ACHN (cell line): ENCODE measurements at places on chromosomes 3 and 15.

DNA sequence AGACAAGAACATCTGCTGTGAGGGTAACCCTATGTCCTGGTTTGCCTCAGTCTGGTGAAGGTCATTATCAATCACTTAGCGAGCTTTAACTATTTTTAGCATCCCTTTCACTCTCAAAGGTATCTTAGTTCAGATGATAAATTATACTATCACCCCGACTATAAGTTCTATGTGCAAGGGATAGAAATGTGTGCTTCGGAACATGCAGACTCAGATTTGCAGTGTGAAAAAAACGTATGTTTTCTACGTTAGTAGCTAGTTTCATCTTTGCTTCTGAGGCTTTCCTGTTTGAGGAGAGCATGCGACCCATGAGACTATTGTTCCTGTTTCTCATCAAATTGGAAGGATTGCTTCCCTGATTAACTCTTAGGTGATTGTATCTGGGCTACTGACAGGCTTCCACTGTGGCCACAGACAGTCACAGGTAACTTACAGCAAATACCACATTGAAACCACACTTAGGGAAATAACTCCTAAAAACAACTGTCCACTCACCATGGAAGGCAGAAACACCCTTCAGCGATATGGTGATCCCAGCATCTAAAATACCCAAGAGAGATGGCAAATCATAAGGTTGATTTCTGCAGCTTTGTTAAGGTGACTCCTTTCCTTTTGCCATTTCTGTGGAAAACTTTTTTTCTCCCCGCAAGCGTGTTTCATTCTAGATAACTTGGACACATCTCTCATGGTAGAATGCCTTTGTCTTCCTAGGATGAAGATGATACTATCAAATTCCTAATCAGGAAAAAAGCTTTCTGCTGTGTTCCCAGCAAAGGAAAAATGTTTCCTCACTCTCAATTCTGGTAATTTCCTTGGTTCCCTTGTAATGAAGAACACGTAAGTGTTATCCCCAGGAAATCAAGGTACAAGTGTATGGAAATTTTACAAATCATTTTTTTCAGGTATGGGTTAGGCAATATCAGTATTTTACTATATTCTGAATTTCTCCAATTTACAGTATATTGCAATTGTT is 5.2 kb downstream of the GCSAM start:
- no peak for DNase-seq

DNA sequence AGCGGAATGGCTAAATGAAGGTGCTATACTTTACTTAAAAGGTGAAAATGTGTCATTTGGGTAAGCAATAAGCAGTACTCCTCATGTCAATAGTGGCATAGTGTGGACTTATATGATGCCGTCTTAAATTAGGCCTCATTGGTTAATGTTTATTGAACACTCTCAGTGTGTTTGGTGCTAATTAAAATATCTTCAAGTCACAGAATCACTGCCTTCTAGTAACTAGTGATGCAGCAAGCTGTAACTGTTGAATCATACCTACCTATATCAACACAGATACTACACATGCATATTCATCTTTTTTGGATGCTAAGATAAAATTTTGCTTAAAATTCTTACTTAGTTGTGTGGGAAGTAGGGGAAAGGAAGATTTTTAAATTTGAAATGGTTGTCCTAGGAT is 30.7 kb downstream of the ARHGAP31 start:
- DNase-seq, result no peak

GRCh38 chr3:124053871-124054270 is 61.9 kb upstream of the ROPN1 start:
- DNase-seq, result no peak

GRCh38 chr3:94372026-94372425 is 309.2 kb downstream of the NSUN3 start:
- no peak for DNase-seq

DNA sequence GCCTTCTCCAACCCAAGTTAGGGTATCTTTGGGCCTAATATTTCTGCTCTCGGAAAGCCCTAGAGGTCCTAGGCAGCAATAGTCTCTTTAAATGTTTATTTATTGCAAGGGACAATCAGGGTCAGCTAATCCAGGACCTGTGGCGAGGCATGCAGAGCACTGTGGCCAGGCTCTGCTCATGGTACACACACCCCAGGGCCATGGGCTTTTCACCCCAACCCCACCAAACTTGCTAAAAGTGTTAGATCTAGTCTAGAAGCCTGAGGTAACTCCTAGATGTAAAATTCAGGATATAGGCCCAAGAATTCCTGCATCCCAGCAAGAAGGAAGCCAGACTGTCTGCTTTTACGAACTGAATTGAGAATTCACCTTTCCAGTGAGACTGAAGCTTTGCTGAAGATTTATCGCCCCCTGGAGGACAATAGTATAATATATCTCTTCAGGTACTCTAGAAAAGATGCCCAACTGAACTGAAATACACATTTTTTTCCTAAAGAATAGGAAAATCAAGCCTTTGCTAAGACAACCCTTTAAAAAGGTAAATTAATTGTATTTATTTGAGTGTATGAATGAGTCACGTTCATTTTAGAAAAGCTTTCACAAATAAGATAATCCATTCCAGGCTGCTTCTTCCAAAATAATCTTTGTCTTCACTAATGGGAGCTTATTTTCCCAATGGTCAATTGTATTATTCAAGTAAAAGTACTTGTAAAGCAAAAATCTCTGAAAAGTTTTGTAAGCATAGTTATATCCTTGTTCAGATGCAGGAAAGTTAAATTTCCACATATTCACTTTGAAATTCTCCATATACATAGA is 89.8 kb downstream of the LRRC3B start:
- DNase-seq, result peak; percentile 51

GRCh38 chr15:66741646-66742045 is 39.6 kb downstream of the SMAD6 start:
- no peak for DNase-seq

DNA sequence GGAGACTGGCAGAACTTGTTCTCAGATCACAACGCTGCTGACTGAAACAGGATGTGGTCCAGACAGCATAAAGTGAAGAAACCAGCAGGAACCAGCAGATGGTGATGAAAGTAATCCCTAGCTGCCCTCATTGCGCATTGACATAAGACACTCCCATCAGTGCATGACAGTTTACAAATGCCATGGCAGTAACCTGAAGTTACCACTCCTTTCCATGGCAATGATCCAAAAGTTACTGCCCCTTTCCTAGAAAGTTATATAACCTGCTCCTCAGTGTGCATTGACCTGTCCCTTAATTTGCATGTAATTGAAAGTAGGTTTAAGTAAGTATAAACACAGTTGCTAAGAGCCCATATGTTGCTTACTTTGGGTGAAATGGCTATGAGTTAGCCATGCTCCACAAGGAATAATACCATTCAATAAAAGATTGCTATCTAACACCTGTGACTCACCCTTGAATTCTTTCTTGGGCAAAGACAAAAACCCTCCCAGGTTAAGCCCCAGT is 149.1 kb upstream of the CD96 start:
- DNase-seq, result no peak

DNA sequence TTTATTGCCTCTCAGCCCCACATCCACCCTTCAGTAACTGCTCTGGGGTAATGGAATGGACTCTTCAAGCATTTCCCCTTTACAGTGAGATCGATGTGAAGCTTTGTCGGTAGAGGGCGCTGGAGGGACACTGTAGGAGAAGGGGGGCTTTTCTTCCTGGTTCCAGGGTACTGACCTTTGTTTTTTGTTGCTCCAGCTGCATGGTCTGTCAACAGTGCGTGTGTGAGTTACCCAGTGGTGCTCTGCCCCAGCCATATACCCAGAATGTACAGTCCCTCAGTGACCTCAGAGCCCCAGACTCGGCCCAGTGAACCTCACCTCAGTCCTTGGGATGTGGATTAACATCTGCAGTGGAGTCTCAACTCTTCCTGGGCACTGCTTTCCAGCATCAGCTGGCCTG is 180.3 kb upstream of the TSC22D2 start:
- peak; percentile 68 for DNase-seq

DNA sequence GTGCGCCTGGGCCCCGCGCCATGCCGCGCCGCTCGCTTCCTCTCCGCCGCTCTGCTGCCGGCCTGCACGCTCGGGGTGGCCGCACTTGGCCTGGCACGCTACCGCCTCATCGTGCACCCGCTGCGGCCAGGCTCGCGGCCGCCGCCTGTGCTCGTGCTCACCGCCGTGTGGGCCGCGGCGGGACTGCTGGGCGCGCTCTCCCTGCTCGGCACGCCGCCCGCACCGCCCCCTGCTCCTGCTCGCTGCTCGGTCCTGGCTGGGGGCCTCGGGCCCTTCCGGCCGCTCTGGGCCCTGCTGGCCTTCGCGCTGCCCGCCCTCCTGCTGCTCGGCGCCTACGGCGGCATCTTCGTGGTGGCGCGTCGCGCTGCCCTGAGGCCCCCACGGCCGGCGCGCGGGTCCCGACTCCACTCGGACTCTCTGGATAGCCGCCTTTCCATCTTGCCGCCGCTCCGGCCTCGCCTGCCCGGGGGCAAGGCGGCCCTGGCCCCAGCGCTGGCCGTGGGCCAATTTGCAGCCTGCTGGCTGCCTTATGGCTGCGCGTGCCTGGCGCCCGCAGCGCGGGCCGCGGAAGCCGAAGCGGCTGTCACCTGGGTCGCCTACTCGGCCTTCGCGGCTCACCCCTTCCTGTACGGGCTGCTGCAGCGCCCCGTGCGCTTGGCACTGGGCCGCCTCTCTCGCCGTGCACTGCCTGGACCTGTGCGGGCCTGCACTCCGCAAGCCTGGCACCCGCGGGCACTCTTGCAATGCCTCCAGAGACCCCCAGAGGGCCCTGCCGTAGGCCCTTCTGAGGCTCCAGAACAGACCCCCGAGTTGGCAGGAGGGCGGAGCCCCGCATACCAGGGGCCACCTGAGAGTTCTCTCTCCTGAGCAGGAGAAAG is 951 bp downstream of the GPR62 start:
- no peak for DNase-seq

DNA sequence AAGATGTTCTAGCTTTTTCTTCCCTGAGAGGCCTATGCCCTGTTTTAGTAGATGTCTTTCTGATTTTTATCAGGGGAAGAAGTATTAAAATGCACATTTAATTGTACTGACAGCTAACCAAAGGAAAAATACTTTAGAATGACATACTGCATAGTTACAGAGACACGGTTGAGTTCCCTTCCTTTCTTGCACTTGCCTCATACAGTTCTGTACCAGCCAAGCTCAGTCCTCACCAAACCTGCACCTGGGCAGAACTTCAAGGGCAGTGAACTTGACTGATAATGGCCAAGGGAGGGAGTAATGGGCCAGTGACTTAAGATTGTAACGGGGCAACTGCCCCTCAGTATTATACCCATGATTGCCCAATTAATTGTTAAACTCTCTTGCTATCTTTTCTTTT is 34.1 kb upstream of the RASGRP1 start:
- no peak for DNase-seq

- no peak for DNase-seq
Measured at GRCh38 chr15:65058394-65059368, 9.1 kb downstream of the RASL12 start.

- DNase-seq, result peak; percentile 87
Measured at GRCh38 chr3:129211772-129212171, 28.1 kb upstream of the CNBP start.

DNA sequence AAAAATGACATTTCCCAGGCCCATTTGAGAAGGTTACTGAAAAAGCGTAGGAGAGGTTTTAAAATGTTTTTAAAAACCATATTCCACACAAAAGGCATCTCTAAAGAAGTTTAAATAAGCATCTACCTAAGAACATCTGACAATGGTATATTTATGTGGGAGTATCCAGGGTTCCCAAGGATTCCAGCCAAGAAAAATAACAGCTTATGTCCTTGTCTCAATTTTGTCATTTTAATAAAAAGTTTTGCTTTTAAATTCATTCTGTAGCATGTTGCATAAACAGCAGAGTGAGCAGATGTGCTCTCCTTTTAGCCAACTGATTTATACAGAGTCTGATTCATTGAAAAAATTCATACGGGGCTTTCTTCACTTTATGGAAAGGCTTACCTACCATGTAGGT is 129.9 kb downstream of the LRRC3B start:
- no peak for DNase-seq

- no peak for DNase-seq
Measured at GRCh38 chr3:55899887-55900286, 412.8 kb upstream of the WNT5A start.

DNA sequence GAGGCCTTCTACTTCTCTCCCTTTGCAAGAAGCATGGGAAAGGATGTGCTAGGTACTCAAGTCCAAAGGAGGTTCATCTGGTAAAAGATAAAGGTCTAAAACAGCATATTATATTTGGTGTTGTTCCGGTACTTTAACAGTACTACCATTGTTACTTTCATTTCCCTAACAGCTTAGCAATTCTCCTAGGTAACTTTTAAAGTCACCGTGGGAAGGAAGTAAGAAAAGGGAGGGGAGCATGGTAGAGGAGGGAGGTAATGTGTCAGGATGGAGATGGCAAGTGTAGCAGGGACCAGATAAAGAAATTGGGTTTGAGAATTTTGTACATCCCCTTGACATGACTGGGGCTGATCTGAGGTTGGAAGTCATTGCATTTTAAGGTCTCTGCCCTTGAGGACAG is 89.4 kb upstream of the SKOR1 start:
- DNase-seq, result no peak
